ENCODE measurements at places on chromosomes 11 and 22.

GRCh38 chr11:1227551-1228100 is 4.8 kb downstream of the MUC5B start:
- DNase-seq = no peak

DNA sequence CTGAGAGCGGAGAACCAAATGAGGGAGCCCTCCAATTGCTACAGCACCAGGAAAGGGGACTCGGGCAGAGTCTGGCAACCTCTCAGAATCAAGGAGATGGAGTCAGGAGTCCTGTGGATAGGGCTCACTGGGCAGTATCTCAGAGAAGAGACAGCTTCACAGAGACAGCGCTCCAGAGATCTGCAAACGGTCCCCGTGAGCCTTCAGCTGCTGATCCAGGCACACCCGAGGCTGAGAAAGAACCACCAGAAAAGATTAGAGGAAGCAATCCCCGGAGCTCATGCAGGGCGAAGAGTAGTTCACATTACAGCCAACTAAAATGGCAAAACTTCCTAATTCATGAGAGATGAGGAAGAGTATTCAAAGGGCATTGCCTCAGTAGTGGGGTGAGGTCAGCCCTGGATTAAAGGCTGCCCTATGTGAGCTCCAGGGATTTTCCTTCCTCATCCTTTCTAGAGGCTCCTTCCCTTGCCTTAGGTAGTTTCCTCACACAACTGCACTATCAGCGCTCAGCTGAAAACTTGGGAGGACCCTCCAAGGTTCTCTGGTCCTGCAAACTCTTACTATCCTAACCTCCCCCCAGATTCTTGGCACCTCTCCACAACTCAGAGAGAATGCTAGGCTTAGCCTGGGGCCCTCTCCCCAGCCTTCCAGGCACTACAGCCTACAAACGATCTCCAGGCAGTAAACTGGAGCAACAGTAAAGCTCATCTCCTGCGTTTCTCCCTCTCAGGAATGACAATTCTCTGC is 23.7 kb downstream of the SCN4B start:
- DNase-seq = no peak

DNA sequence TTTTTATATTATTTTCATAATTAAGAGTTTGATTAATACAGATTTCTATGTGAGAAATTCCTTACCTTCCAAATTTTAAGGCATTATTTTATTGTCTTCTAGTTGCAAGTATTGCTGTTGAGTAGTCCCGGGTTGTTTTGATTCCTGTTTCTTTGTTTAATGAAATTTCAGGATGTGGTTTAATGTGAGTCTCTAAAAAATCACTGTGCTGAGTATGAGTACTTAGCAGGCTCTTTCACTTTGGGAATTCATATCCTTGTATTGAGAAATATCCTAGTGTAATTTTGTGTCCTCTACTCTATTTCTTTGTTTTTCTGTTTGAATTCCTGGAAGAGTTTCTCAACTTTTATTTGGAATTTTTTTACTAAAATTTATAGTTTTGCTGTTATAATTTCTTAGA is 113.2 kb downstream of the TMEM135 start:
- DNase-seq = no peak

GRCh38 chr22:44954149-44954548 is 55.7 kb downstream of the PHF21B start:
- DNase-seq = no peak

GRCh38 chr11:67387069-67387468 is 4.7 kb upstream of the RAD9A start:
- no peak for DNase-seq

GRCh38 chr22:37533995-37534394 is 14.8 kb upstream of the CARD10 start:
- DNase-seq = no peak

GRCh38 chr11:59615120-59615636 is 396 bp downstream of the OSBP start:
- DNase-seq = peak; percentile 51

DNA sequence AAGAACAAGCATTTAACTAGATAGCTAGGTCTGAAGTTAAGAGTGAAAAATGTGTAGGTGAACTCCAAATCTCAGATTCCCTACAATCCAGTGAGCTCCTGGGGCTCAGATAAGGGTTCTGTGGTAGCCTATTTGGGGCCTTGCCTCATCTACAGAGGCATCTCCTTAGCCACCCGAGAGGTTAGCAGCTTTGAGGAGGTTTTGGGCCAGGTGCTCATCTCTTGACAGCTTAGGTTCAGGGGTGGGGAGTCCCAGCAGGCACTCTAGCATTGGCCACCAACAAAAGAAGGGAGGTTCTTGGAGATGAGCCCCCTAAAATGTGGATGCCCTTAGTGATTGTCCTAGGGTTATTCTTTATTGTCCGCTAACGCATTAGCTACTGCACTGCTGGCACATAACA is 184.4 kb upstream of the B3GAT1 start:
- DNase-seq = no peak

DNA sequence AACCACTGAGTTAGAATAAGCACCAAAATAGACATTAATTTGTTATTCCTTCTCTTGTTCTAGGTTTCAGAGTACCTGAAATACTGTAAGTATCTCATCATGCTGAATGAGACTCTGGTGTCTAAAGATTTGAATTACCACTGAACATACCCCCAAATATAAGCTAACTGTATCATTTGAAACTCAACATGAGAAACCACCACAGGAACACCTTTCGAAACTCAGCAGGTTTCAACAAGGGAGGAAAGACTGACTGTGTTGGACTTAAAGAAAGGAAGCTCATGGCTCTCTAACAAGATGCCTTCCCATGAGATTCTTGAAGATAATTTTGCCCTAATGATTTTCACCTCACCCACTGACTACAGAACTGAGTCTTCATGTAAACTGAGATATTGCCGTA is 37.0 kb downstream of the PRCP start:
- DNase-seq = no peak

DNA sequence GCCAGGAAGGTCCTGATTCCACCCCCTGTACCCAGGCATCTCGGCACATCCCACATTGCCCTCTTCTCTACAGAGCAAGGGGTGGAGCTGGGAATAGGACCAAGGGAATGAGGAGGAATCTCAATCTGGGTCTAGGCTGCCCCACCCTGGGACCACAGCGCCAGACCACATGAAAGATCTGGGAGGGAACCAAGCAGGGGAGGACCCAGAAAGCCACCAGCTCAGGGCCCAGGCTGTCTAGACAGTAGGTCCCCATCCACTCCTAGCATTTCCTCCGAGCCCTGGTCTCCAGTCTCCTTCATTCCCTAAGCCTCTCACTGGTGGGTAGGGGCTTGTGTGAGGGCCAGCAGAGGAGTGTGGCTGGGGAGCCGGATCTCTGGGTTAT is 11.6 kb downstream of the PHLDB1 start:
- no peak for DNase-seq

- DNase-seq = no peak
Measured at GRCh38 chr11:5564259-5565019, 16.1 kb upstream of the OR52H1 start.

- DNase-seq = peak; percentile 60
Measured at GRCh38 chr11:2860636-2861035, 24.9 kb downstream of the CDKN1C start.

- no peak for DNase-seq
Measured at GRCh38 chr11:73493956-73494598, 103.8 kb downstream of the FAM168A start.

- no peak for DNase-seq
Measured at GRCh38 chr22:49509016-49509415, 318.7 kb downstream of the BRD1 start.

DNA sequence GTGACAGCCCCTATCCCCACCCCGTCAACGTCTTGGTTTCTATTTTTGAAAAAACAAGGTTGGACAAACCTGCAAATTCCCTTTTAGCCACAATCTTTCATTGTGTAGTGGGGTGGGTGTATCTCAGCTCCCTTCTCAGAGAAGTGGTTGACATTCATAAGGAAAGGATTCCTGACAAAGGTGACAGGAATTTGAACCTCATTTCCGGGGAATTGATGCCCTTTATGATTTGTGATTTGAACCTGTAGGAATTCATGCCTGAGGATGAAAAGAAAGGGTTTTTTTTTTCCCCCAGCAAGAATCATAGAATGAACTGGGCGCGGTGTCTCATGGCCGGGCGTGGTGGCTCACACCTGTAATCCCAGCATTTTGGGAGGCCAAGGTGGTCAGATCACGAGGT is 14.5 kb downstream of the YPEL4 start:
- DNase-seq = no peak

DNA sequence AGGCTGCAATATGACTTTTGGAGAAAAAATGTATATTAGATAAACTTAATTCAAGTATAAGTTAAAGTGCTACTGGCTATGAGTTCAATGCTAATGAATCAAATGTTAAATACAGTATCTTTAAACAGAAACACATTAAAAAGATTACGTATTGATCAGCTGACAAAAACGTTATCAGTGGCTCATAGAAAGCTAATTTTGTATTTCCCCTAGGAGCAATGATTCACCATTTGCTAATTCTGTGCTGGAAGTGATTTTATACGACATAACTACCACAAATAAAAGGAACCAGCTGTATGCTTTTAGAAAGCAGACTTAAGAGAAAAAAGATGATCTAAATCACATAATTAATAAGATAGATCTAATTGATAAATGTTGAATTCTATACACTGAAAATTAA is 43.6 kb downstream of the MRE11 start:
- no peak for DNase-seq

DNA sequence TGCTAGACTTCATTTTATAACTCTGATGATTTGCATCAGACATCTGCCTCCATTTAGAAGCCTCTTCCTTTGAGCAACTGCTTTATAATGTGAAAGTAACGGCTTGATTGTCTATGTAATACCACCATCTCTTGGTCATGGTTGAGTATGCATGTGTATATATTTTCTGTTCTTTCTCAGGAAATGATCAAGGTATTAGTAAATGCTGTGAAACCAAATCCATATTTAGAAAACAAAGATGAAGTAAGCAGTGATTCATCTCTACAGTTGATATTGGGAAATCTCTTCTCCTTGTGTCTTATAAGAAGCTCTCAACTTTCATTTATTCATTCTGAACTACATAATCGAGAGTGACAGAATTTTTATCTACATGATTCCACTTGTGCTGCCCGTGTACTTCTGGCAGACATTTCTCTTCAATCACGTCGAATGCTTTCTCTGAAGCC is 104.6 kb upstream of the ANO3 start:
- no peak for DNase-seq

DNA sequence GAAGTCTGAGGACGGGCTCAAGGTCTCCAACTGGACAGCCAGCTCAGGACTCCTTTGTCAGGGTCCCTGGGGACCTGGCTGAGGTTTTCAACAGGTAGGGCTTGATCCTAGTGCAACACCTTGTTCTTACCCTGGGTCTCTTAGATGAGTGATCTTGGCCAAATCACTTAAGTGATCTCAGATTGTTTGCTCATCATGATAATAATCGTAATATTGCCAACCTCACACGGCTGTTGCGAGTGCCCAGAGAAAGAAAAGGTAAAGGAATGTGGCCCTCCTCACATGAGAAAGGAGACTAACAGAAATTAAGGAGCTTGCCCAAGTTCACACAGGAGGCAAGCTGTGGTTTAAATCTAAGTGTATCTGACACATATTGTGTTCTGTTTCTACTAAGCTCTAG is 28.5 kb downstream of the POU2AF3 start:
- DNase-seq = no peak

GRCh38 chr22:29733362-29734201 is 13.8 kb downstream of the CABP7 start:
- DNase-seq = no peak

GRCh38 chr11:61629082-61629833 is 48.4 kb upstream of the SYT7 start:
- no peak for DNase-seq

DNA sequence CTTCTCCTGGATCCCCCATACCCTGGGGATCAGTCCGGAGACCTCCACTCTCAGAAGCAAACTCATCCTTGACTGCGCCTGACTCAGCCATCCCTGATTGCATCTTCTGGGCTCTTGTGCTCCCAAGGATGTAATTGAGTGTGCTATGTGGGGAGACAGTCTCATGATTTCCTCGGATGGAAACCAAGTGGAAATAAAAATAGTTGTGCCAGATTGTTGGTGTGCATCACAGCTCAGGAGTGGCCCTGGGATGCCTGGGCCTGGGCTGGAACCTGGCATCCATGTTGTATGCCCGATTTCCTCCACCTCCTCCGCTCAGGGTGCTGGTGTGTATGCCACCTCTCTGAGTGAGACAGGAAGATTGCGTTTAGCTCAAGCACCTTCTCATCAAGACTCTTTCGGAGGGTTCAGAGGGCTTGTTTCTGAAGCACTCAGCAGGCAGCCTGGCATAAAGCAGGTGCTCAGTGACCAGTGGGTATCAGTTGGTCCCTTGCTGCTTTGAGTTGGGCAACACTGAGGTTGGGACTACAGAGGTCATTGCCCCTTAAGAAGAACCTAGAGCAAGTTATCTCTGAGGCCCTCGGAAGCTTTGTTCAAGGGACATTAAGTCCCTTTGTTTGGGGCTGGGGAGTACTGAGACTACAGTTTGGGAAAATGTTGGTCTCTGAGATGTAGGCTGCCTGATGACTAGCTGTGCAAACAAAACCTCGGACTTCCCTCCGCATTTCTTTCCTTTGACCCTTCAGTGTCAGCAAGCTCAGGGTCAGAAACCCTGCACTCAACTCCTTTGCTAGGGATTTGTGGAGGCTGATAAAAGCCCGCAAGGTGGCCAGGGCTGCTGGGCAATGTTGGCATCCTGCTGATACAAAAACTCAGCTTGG is 24.8 kb upstream of the MICAL2 start:
- no peak for DNase-seq

GRCh38 chr22:34986523-34986922 is 79.4 kb upstream of the ISX start:
- DNase-seq = no peak

- no peak for DNase-seq
Measured at GRCh38 chr11:21465203-21465602, 727.7 kb upstream of the ANO5 start.

- DNase-seq = no peak
Measured at GRCh38 chr11:122104341-122104740, 11.7 kb downstream of the BLID start.

DNA sequence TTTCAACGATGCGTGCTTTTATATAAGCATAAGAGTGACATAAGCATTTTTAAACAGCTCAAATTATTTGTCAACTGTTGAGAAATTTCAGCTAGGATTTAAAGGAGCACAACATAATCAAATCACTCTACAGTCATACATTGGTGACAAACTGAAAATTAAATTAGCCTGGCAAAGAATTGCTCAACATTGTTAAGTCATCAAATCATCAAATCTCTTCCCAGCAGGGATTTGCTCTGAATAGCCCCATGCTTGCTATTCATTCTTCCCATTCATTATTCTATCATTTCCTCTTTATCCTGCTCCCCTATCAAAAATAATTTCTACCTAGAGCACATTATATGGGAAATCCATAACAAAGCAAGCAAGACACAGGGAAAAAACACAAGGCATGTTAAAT is 198.7 kb upstream of the LUZP2 start:
- DNase-seq = no peak

DNA sequence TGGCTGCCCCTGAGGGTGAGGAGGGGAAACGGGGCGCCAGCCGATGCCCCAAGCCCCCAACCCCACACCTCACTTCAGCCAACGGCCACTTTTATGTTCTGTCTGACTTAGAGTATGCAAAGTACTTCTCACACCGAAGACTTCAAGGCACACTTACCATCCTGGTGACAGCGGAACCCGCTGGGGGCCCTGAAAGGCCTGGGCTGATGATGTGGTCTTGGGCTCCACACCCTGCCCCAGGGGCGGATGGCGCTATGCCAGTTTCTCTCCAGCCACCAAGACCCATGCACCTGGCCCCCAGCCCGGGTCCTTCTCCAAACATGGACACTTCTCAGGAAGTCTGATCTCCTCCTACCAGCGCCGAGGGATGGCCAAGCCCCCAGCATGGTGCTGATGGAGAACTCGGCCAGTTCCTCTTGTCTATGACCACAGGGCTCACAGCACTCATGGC is 175.4 kb downstream of the CTTN start:
- no peak for DNase-seq
